ENCODE measurements at places on chromosomes 2 and 18. TPM values are rescaled to one million over a fixed set of nuclear protein-coding genes. Genes with fewer than 3 reads are reported as not detected.

Gene E2F6
- total RNA-seq, result 15.8 TPM

Gene SIX3
- total RNA-seq, result not detected

DNA sequence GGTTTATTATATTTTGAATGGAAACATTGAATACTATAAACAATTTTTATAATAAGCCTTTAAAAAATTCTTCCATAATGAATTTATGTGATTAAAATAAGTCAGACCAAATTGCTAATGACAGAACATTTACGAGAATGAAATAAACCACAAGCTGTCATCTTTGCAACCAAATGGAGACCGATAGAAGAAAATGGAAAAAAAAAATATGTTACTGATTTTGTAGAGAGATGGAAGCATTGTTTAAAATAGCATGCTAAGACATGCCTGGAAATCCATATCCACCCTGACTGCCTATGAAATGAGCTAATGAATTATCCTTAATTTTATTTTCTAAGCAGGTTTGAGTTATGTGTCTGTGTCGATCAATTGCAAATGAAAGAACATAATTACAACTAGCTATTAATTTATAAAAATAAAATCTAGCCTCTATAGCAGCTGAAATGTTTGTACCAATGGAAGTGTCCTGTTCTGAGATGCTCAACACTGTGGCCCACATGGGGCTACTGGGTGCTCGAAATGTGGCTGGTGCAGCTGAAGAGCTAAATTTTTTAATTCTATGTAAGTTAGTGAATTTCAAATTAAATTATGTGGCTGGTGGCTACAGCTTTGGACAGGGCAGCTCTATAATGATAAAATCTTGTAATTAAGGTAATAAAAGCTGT is 832.8 kb downstream of the RNF144A start:
- H3K27me3 ChIP-seq, result no peaks in the 10 kb centered on the region
- H3K4me3 ChIP-seq, result no peak overlapping the region
- H3K4me1 ChIP-seq, result no peaks in the 10 kb centered on the region

- no peaks in the 10 kb centered on the region for H3K4me1 ChIP-seq
- H3K4me3 ChIP-seq, result no peak overlapping the region
- no peaks in the 10 kb centered on the region for H3K36me3 ChIP-seq
- no peak for DNase-seq
Observed at GRCh38 chr18:38006541-38006940, 440.9 kb upstream of the CELF4 start.

Gene C2orf15
- 1.1 TPM for total RNA-seq

- H3K27ac ChIP-seq, result no peak overlapping the region
- DNase-seq, result no peak
- no peaks in the 10 kb centered on the region for H3K36me3 ChIP-seq
- no peaks in the 10 kb centered on the region for H3K27me3 ChIP-seq
Observed at GRCh38 chr2:102770506-102770905, 8.7 kb downstream of the TMEM182 start.

DNA sequence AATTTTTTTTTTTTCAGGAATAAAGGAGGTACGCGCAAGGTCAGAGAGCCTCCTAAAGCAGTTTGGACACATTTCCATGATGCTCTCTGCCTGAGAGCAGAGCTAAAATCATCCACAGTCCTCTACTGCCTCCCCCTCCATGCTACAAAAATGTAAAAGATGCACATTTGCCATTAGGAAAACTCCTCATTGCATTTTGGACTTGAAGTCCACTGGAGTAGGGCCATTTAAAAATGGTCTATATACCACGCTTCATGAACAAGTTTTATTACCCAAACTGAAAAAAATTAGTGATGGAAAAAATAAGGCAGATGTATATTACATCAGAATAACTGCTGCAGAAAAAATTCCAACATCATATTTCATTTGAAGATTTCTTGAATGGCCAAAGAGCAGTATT is 256.0 kb downstream of the AFF3 start:
- no peaks in the 10 kb centered on the region for H3K27me3 ChIP-seq
- H3K36me3 ChIP-seq, result no peaks in the 10 kb centered on the region
- no peak for DNase-seq

DNA sequence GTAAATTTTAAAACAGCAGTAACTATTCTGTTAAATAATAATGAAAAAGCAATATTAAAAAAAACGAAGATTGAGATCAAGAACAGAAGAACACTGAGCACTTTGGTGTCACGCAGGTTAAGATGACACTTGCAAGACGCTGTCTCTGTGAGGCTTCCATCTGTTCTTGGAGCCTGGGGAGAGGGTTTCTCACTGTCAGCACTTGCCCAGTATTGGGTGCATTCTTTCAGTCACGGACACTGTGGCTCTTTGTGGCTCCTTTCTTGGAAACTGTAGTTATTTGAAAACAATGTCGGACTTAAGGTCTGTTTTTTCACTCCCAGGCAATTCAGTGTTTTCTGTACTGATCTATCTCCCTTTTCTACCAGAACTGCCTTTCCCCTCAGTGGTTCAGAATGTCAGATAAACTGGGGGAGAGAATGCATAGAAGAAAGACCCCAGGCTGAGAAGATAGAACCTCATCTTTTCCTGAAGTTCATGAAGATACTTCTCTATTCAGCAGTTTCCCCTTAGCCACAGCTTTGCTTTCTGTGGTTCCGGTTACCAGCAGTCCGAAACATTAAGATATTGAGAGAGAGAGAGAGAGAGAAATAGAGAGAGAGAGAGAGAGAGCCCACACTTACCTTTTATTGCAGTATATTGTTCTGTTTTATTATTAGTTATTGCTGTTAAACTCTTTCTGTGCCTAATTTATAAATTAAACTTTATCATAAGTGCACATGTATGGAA is 283.3 kb downstream of the DCDC2C start:
- no peaks in the 10 kb centered on the region for H3K27me3 ChIP-seq
- no peak for DNase-seq
- H3K36me3 ChIP-seq, result no peaks in the 10 kb centered on the region
- no peak overlapping the region for H3K27ac ChIP-seq

Gene EPHA4
- 22.2 TPM for total RNA-seq

- H3K4me1 ChIP-seq, result peaks cover 24% of the 10 kb centered on the region
- H3K27ac ChIP-seq, result no peak overlapping the region
- H3K4me3 ChIP-seq, result no peak overlapping the region
- no peaks in the 10 kb centered on the region for H3K27me3 ChIP-seq
- DNase-seq, result no peak
Observed at GRCh38 chr2:48482313-48482712, 47.6 kb upstream of the STON1 start.

GRCh38 chr18:39039813-39040212 is 1474.2 kb upstream of the CELF4 start:
- no peak overlapping the region for H3K4me3 ChIP-seq
- H3K27ac ChIP-seq, result no peak overlapping the region
- H3K36me3 ChIP-seq, result no peaks in the 10 kb centered on the region
- no peak for DNase-seq

- H3K36me3 ChIP-seq, result no peaks in the 10 kb centered on the region
- no peak overlapping the region for H3K27ac ChIP-seq
- no peaks in the 10 kb centered on the region for H3K4me1 ChIP-seq
- no peak overlapping the region for H3K4me3 ChIP-seq
- H3K27me3 ChIP-seq, result no peaks in the 10 kb centered on the region
Observed at GRCh38 chr2:42523341-42523740, 29.6 kb upstream of the KCNG3 start.

GRCh38 chr2:46970334-46971288 is 55.0 kb upstream of the MCFD2 start:
- no peaks in the 10 kb centered on the region for H3K36me3 ChIP-seq
- peak; percentile 87 for DNase-seq

Gene PDCL3
- total RNA-seq, result 15.3 TPM

Gene AMER3
- not detected for total RNA-seq

GRCh38 chr2:222671259-222672067 is at the start of gene MOGAT1:
Gene MOGAT1 (plus strand): TSS chr2:222671658. CDS start chr2:222671786, 128 bp downstream.
- H3K36me3 ChIP-seq, result no peaks in the 10 kb centered on the region
- H3K4me1 ChIP-seq, result peaks cover 6% of the 10 kb centered on the region
- peak within 1 kb of the TSS; percentile 37 for H3K4me3 ChIP-seq
- H3K27ac ChIP-seq, result no peak within 1 kb of the TSS
- no peaks in the 10 kb centered on the region for H3K27me3 ChIP-seq
- DNase-seq, result peak; percentile 48

DNA sequence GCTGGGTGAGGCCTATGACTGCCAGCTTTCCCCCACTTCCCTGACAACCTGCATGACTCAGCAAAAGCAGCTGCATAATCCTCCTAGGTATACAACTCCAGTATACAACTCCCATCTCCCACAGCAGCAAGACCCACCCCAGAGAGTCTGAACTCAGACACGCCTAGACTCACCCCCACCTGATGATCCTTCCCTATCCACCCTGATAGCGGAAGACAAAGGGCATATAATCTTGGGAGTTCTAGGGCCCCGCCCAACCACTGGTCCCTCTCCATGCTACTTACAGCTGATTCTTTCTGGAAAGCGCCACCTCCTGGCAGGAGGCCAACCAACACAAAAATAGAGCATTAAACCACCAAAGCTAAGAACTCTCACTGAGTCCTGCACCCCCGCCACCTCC is 296.5 kb downstream of the DCC start:
- DNase-seq, result no peak
- no peaks in the 10 kb centered on the region for H3K27me3 ChIP-seq
- H3K4me3 ChIP-seq, result no peak overlapping the region
- no peak overlapping the region for H3K27ac ChIP-seq

Gene PROKR1
- total RNA-seq, result 0.06 TPM

GRCh38 chr2:147888680-147889079 is 43.9 kb downstream of the ACVR2A start:
- no peak for DNase-seq
- H3K36me3 ChIP-seq, result no peaks in the 10 kb centered on the region
- H3K27ac ChIP-seq, result no peak overlapping the region
- H3K4me3 ChIP-seq, result no peak overlapping the region
- no peaks in the 10 kb centered on the region for H3K27me3 ChIP-seq
- peaks cover 4% of the 10 kb centered on the region for H3K4me1 ChIP-seq

Gene POTEC
- total RNA-seq, result not detected

DNA sequence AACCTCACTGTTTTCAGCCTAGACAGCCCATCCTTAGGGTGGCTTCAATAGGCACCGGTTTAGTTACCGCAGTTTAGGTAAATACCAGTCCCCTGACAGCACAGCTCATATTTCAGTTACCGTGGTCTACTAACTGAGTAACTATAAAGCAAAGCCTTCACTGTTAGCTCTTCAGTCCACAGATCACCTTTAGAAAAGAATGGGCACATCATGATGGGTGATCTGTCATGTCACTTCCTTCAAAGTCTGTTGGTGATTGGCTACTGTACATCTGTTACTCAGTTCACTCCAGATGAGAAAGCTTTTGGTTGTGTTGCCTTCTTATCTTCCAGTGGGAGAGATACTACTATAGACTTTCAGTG is 21.0 kb downstream of the SLC20A1 start:
- DNase-seq, result no peak
- H3K4me3 ChIP-seq, result no peak overlapping the region
- H3K36me3 ChIP-seq, result peaks cover 24% of the 10 kb centered on the region
- no peak overlapping the region for H3K27ac ChIP-seq
- no peaks in the 10 kb centered on the region for H3K27me3 ChIP-seq

Gene LIMS3
- 0.89 TPM for total RNA-seq

DNA sequence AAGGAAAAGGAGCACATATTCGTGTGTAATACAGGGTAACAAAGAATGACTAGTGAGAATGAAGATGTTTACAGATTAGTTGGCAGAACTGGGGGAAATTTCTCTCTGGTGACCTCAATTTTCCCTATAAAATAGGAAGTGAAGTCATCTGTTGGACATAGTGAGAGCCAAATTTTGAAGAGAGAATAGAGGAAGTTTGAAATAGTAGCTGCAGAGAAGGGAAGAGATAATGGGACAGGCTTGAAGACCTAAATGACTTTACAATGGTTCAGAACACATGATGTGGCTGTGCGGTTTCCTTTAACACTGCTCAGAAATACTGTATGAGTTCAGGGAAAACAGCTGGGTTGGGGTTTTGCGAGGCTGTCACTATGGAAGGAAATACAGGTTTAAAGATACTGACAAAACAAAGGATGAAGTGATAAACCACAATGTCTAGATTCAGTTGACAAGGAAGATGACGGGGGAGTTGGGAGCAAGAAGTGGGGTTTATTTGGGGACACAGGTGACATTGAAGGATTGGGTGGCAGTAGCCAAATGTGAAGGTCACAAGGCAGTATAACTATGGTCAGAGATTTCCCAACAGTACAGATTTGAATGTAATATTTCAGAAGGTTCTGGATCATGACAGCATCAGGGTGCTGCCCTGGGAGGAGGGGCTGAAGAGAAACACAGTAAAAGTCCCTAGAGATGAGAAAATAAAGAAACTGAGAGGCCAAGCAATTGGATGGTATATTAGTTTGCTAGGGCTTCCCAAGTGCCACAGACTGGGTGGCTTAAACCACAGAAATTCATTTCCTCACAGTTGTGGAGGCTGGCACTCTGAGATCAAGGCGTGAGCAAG is 82.6 kb upstream of the TANK start:
- H3K27ac ChIP-seq, result peak overlapping the region; percentile 71
- H3K4me3 ChIP-seq, result no peak overlapping the region
- H3K4me1 ChIP-seq, result peaks cover 10% of the 10 kb centered on the region
- H3K27me3 ChIP-seq, result no peaks in the 10 kb centered on the region

DNA sequence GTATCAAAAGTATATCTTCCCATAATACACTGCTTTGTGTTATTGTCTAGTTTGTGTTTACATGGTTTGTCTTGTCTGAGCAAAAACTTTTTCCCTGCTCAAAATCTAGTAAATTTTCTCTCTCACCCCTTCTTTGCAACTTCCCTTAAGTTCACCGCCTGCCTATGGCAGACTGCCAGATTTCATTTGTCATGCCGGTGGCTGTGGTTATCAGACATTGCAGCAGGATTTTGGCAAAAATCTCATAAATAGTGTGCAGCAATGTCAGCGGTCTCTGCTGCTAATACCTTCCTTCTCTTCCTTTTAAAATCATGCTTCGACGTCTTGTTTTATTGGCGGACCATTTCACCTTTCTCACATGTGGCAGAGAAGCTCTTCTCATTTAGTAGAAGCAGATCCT is 45.6 kb upstream of the TMEM178A start:
- H3K27me3 ChIP-seq, result no peaks in the 10 kb centered on the region
- no peak for DNase-seq
- no peaks in the 10 kb centered on the region for H3K36me3 ChIP-seq
- H3K4me3 ChIP-seq, result no peak overlapping the region
- H3K4me1 ChIP-seq, result peaks cover 2% of the 10 kb centered on the region
- H3K27ac ChIP-seq, result no peak overlapping the region

GRCh38 chr2:182866461-182867406 is at the start of gene FRZB:
Gene FRZB (minus strand): TSS chr2:182866637. CDS start chr2:182866552, 85 bp downstream.
- peak; percentile 48 for DNase-seq
- H3K36me3 ChIP-seq, result no peaks in the 10 kb centered on the region
- no peaks in the 10 kb centered on the region for H3K27me3 ChIP-seq
- H3K4me1 ChIP-seq, result peaks cover 16% of the 10 kb centered on the region
- peak within 1 kb of the TSS; percentile 57 for H3K27ac ChIP-seq

DNA sequence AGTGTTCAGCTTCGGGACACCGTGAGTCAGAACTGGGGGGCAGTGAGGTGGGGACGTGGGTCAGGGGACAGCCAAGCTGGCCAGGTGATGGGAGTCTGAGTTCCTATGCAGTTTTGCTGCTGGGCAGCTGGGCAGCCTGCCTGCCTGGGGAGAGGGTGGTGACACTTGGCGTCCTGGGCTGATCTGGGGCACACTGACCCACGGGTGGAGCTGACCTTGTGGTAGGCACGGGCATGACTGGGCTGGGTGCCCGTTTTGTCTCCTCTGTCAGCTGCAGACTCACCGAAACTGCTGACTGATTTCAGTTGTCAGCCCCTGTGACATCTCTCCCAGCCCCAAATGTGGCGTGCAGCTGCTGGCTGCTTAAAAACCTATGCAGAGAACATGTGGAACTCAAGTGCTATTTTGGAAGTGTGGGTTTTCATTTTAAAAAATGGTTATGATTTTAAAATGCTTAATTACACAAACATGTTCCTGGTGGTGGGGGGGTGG is 32.6 kb upstream of the E2F6 start:
- H3K27ac ChIP-seq, result no peak overlapping the region
- no peak for DNase-seq
- no peaks in the 10 kb centered on the region for H3K36me3 ChIP-seq
- H3K4me1 ChIP-seq, result no peaks in the 10 kb centered on the region

All from upper lobe of left lung (tissue), 6 donors.